ENCODE measurements at places on chromosomes 13 and 19.

DNA sequence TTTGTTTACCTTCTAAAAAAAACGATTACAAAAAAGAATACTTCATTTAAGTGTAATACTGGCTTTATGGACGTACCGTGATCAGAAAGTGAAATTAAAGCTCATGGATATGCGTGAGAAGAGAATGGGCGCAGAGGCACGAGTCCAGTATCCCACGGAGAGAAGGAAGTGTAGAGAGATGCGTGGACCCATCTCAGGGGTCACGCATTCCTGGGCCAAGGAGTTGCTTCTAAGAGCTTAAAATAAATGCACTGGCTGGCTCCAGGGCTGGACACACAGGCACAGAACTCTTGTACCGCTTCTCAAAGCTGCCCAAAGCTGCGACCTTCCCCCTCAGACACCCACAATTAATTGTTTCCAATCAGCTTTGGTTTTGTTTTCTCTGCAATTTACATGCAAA, 8.7 kb upstream of the SPC24 start:
- DNase-seq = no peak

- DNase-seq = no peak
These were observed 33.2 kb upstream of the CASP14 start for GRCh38 chr19:15015946-15016542.

DNA sequence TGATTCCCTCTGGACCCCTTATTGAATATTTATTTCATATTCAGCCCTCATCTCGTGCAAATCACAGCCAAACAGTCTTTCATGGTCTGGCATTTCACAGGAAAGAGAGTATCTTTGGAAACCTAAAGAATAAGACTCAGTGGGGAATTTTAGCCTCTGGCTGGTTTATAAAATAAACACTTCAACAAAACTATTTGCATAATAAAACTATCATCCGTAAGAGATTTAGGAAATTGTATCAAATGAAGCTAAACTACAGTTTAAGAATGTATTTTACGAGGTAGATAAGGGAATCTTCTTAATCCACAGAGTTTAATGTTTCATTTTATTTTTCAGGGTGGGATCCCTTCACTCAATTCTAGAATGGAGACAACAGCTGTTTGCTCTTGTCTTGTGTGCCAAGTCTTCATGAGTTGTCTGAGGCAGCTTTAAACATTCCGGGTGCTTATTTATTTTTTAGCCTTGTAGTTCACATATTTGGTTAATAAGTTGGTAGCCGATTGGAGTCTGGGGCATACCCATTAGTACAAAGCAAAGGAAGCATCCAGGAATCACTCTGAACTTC, 634.4 kb upstream of the KLF12 start:
- DNase-seq = no peak

- no peak for DNase-seq
These were observed 36.4 kb downstream of the TEX29 start for GRCh38 chr13:111356795-111357194.

- no peak for DNase-seq
These were observed 73.7 kb downstream of the LACC1 start for GRCh38 chr13:43953370-43953769.

- DNase-seq = no peak
These were observed 44.7 kb downstream of the TDRD3 start for GRCh38 chr13:60441761-60442160.

GRCh38 chr13:34748073-34748472, 194.0 kb upstream of the NBEA start:
- DNase-seq = no peak

DNA sequence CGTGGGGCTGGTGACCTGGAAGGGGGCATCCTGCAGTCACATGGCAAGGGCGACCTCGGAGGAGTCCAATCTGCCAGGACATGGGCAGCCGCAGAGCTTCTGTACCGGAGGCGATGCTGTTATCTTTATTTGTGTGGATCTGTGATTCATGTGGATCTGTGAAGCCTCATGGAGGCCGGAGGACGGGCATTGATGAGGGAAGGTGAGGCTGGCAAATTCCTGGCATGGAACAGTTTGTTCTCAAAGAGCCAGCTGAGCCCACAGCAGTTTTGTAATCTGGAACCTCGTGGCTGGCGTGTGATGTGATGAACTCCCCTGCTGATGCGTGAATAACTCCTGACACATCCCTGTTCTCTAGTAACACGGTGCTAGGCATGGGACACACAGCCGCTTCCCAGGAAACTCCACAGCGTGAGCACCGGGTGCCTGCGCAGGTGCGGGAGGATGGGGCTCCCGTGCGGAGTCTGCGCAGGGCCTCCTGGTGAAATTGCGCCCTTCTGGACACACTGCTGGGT, 40.4 kb downstream of the ATP11A start:
- DNase-seq = no peak

DNA sequence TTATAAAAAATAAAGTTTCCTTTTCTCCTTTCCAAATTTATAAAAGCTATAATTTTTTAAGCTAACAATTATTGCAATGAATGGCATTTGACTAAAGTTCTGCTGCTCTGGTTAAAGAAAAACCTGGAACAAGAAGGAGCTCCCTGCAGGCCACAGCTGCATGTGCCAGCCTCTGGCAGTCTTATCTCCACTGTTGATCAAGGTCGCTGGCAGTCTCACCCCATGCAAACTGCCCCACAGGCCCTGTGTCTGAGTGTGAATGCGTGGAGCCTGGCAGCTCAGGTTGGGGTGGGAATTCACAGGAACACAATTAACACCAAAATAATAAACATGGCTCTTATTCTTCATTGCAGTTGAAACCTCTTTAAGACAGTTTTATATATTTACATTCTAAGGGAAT, 30.2 kb upstream of the FREM2 start:
- DNase-seq = no peak

DNA sequence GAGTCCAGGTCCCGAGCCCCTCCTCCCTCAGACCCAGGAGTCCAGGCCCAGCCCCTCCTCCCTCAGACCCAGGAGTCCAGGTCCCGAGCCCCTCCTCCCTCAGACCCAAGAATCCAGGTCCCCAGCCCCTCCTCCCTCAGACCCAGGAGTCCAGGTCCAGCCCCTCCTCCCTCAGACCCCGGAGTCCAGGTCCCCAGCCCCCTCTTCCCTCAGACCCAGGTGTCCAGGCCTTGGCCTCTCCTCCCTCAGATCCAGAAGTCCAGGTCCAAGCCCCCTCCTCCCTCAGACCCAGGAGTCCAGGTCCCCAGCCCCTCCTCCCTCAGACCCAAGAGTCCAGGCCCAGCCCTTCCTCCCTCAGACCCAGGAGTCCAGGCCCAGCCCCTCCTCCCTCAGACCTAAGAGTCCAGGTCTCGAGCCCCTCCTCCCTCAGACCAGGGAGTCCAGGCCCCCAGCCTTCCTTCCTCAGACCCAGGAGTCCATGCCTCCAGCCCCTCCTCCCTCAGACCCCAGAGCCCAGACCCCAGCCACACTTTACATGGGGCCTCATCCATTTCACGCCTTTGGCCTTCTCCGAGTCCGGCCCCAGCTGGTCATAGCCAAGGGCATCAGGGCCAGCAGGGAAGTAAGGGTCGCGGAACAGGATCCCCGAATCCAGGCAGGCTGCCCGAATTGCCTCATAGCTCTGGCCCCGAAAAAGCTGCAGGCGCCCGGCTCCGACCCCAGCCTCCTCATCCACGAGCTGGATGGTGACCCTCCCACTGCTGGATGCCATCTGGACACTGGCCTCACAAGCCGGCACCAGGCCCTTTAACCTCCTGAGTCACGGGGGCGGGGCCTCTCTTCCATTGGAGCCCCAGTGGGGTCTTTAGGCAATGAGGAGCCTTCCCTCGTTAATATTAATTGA, 628 bp downstream of the CAPN12 start:
- no peak for DNase-seq

- peak; percentile 39 for DNase-seq
These were observed 10.4 kb upstream of the TYK2 start for GRCh38 chr19:10390652-10391286.

DNA sequence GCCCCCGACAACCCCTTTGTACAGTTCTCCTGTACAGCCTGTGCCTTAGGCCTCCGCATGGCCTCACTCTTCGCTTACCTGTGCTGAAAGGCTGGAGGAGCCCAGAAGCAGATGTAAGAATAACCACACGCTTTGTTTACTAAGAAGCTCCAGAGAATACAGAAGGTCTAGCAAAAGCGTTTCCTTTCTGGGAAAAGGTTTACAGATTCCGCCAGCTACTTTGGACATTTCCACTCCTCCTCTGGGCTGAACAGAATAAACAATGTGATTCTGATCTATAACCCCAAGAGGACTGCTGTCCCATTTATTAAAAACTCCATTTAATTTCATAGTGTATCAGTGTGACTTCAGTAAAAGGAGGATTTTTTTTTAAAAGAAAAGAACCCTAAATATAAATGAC, 339.2 kb downstream of the DNAJC15 start:
- no peak for DNase-seq

DNA sequence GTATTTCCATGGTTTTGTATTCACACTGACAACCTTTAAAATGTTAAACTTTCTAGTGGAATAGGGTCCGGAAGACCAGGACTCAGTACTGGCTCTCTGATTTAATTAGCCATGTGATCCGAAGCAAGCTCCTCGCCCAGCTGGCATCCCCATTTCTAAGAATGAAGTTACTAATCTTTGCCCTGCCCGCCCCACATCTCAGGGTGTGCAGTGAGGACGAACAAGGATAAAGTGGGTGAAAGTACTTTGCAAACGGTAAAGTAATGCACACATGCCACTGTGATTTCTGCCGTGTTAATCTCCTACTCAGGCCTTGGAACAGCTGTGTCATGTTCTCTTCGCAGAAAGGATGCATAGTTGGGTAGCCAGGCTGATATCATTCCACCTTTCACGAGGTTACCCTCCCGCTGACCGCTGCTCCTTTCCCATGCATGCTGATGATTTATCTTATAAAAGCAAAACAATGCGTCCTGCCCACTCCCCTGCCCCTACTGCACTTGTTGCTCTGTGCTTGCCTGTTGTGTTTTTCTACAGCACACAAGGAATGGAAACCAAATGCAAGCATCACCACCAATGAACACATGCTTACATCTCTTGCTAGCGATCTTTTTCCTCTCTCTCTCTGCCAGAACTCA, 539.0 kb downstream of the EFNB2 start:
- DNase-seq = no peak

DNA sequence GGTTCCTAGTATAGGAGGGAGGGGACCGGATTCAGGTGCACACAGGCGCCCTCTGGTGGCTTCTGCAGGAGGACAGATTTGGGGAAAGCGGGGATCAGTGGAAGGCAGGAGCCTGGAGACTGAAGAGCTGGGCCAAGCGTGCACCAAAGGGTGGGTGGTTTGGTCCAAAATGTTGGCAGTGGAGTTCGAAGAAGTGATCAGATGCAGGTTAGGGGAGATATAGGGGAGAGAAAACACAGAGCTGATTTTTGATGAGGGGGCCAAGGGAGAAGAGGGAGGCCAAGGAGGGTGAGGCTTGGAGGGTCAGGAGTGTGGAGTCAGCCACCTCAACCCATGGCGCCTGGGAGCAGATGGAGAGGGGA, 6.8 kb upstream of the CARM1 start:
- peak; percentile 70 for DNase-seq

DNA sequence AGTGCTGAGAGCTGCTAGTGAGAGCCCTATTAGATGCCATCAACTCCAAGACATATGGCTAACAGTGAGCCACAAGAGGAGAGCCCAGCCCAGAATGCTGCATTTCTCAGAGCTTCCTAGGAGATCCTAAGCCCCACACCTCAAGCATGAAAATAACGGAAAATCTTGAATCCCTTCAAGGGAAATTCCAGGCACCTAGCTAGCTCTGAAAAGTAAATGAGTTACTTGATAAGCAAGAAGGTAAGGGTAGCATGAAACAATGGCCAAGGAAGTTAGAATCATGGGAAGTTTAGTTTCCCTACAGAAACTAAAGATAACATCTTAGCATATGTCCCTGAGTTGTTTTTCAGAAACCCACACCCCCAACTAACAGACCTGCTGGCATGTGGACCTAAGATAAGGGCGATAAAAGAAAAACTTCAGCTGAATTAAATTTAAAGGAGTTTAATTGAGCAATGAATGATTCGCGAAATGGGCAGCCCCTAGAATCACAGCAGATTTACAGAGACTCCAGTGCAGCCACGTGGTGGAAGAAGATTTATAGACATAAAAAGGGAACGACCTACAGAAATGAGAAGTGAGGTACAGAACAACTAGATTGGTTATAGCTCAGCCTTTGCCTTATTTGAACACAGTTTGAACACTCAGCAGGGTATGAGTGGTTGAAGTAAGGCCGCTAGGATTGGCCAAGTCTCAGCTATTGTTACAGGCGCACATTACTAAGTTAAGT, 301.3 kb upstream of the DACH1 start:
- DNase-seq = no peak

DNA sequence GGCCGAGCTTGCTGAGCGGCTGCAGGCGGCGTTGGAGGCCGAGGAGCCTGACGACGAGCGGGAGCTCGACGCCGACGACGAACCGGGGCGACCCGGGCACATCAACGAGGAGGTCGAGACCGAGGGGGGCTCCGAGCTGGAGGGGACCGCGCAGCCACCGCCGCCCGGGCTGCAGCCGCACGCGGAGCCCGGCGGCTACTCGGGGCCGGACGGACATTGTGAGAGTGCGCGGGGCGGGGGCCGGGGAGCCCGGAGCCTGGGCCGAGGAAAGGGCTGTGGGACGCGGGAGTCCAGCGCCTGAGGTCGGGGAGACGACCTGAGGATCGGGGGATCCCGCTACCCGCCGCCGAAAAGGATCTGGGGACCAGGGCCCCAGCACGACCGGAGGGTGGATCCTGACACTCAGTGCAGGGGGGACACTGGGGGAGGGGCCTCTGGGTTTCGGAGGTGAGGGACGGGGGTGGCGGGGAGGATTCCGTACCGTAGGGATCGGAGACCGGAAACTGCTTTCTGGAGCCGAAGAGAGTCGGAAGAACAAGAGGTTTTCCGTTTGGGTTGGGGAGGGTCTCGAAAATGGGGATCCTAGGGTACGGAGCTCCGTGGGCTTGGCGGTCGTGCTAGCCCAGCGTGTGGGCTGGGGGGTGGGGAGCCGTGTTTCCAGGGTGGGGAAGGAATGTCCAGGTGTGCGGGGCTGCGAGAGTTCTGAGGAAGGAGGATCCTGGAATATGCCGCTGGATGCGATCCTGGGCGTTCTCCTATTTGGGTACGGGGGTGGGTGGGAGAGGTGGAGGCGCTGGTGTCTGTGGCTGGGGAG, 616 bp downstream of the HNRNPUL1 start:
- DNase-seq = no peak

DNA sequence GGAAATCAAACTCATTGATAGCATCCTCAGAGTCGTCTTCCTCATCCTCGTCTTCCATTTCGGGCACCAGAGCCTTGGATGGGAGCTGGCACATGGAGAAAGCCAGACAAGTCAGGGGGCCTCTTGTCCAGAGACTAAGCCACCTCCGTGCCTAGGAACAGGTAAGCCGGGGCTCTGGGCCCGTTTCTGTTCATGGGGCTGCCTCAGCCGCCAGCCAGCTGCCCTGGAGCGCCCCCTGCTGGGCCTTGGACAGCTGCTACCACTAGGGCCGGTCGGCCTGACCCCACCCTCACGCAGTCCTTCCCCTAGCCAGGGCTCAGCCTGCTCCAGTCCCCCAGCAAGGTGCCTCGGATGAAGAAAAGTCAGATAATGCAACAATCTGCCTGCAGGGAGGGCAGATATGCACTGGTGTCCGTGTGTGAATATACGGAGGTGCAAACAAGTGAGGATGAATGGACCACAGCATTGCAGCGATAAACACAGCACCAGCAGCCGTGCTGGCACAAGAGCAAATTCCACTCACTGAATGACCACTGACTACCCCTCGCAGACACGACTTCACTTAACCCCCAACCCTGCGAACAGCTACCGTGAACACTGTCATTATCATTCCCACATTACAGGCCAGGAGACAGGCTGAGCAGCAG, 11.9 kb upstream of the PRKD2 start:
- DNase-seq = peak; percentile 22

All from AML-193 (cell line).